Vagina (tissue), 2 donors: ENCODE measurements at places on chromosomes 6 and 20. TPM values are rescaled to one million over a fixed set of nuclear protein-coding genes. Genes with fewer than 3 reads are reported as not detected.

Gene SLC32A1
- total RNA-seq, result not detected

Gene GNAS-AS1
- not detected for total RNA-seq

Gene LRRC1
- 52.5 TPM for total RNA-seq

Gene IMPG1
- not detected for total RNA-seq

DNA sequence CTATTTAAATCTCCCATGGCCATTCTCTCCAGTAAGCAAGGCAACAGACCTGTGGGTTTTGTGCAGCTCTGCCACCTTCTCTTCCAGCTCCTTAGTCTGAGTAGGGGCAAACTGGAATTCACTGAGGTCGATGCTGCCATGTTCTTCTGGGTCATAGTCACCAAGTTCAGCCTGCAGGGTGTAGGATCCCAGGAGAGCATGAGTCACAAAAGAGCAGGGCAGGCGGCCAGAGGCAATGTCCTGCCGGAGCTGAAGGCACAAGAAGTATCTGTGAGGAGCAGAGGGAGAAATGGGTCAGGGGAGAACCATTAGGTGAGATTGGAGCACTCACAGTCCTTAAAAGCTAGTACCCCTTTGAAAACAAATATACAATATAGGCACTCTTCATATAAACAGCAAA lies 73.7 kb downstream of the SMLR1 start:
- H3K4me3 ChIP-seq, result no peak overlapping the region
- DNase-seq, result no peak
- H3K36me3 ChIP-seq, result peaks cover 4% of the 10 kb centered on the region
- no peaks in the 10 kb centered on the region for H3K27me3 ChIP-seq
- no peak overlapping the region for H3K27ac ChIP-seq

GRCh38 chr6:47072667-47073066 lies 30.5 kb upstream of the ADGRF1 start:
- no peak for DNase-seq
- H3K36me3 ChIP-seq, result no peaks in the 10 kb centered on the region
- H3K27ac ChIP-seq, result no peak overlapping the region
- peaks cover 26% of the 10 kb centered on the region for H3K4me1 ChIP-seq
- H3K27me3 ChIP-seq, result no peaks in the 10 kb centered on the region
- H3K4me3 ChIP-seq, result no peak overlapping the region

DNA sequence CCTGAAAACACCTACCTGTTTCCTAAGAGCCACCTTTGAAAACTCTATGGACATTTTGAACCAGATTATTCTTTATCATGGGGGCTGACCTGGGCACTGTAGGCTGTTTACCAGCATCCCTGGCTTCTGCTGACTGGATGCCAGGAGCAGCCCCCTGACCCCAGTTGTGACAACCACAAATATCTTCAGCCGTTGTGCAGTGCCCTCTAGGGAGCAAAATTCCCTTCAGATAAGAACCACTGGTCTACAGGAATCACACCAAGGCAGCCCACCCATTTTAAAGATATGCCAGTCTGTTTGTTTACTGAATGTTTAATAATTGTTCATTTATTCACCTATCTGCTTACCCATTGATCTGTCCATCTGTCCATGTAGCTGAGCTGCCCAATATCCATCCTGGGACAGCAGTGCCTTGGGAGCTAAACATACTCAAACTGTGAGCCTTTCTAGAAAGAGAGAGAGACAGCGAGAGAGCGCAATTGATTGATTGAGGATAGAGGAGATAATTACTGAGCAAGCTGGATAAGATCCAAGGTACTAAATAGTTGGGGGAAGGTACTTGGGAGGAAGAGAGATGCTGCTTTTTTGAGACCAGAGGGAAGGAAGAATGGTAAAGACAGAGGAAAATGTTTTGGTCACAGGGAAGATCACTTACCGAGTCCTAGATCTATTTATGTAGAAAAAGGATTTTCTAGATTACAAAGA lies 276.8 kb downstream of the NRN1 start:
- no peaks in the 10 kb centered on the region for H3K27me3 ChIP-seq
- H3K36me3 ChIP-seq, result no peaks in the 10 kb centered on the region
- no peak overlapping the region for H3K4me3 ChIP-seq

DNA sequence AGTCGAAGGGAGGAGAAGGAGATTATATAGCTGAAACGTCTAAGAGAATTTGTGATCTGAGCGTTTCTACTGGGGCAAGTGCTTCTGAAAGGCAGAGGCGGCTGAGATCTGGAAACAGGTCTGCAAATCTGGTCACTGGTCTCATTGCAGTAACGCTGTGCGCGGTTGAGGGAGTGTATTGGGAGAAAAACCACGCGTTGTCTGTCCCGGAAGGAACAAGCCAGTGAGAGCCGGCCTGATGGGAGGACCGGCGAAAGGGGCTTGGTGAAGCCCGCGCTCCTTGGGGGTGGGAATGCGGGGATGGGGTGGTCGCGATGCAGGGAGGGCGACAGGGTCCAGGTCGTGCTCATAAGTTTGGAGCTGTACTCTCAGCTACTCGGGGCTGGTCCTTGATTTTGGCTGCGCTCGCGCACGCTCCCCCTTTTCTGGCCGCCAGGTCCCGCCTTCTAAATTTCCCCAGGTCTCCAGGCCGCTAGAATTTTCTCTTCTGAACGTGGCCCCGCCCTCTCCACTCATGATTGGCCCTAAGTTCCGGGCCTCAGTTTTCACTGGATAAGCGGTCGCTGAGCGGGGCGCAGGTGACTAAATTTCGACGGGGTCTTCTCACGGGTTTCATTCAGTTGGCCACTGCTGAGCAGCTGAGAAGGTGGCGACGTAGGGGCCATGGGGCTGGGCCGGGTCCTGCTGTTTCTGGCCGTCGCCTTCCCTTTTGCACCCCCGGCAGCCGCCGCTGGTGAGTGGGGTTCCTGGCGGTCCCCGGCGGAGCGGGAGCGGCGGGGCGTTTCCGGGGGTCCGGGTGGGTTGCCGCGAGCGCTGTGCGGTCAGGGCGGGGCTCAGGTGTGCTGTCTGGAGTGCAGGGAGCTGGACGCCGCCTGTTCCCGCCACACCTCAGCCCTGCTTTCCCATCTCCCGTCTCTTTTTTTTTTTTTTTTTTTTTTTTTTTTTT lies at the start of gene MICB:
TSS of gene MICB (plus strand) at position 615 of the 946 bp plus-strand sequence. CDS start at position 664, 49 bp downstream.
- H3K4me1 ChIP-seq, result peaks cover 12% of the 10 kb centered on the region
- H3K36me3 ChIP-seq, result no peaks in the 10 kb centered on the region
- H3K27ac ChIP-seq, result peak within 1 kb of the TSS; percentile 77
- no peak for DNase-seq
- no peaks in the 10 kb centered on the region for H3K27me3 ChIP-seq
- H3K4me3 ChIP-seq, result peak within 1 kb of the TSS; percentile 52

- no peaks in the 10 kb centered on the region for H3K36me3 ChIP-seq
- peaks cover 64% of the 10 kb centered on the region for H3K4me1 ChIP-seq
- H3K27ac ChIP-seq, result no peak overlapping the region
- no peak overlapping the region for H3K4me3 ChIP-seq
- H3K27me3 ChIP-seq, result no peaks in the 10 kb centered on the region
Observed at GRCh38 chr6:15265787-15266186, 19.9 kb downstream of the JARID2 start.

- H3K4me1 ChIP-seq, result peaks cover 55% of the 10 kb centered on the region
- no peaks in the 10 kb centered on the region for H3K27me3 ChIP-seq
- H3K27ac ChIP-seq, result no peak overlapping the region
- no peaks in the 10 kb centered on the region for H3K36me3 ChIP-seq
- no peak overlapping the region for H3K4me3 ChIP-seq
Observed at GRCh38 chr20:4066551-4066950, 51.2 kb upstream of the RNF24 start.

GRCh38 chr6:8652710-8653109 lies 217.4 kb upstream of the SLC35B3 start:
- no peaks in the 10 kb centered on the region for H3K4me1 ChIP-seq
- no peak overlapping the region for H3K4me3 ChIP-seq
- H3K27ac ChIP-seq, result no peak overlapping the region
- DNase-seq, result no peak
- no peaks in the 10 kb centered on the region for H3K36me3 ChIP-seq
- H3K27me3 ChIP-seq, result no peaks in the 10 kb centered on the region

- H3K27ac ChIP-seq, result no peak overlapping the region
- DNase-seq, result no peak
- no peaks in the 10 kb centered on the region for H3K36me3 ChIP-seq
- H3K4me1 ChIP-seq, result no peaks in the 10 kb centered on the region
- H3K4me3 ChIP-seq, result no peak overlapping the region
- H3K27me3 ChIP-seq, result no peaks in the 10 kb centered on the region
Observed at GRCh38 chr6:124535746-124536145, 426.5 kb upstream of the RNF217 start.

DNA sequence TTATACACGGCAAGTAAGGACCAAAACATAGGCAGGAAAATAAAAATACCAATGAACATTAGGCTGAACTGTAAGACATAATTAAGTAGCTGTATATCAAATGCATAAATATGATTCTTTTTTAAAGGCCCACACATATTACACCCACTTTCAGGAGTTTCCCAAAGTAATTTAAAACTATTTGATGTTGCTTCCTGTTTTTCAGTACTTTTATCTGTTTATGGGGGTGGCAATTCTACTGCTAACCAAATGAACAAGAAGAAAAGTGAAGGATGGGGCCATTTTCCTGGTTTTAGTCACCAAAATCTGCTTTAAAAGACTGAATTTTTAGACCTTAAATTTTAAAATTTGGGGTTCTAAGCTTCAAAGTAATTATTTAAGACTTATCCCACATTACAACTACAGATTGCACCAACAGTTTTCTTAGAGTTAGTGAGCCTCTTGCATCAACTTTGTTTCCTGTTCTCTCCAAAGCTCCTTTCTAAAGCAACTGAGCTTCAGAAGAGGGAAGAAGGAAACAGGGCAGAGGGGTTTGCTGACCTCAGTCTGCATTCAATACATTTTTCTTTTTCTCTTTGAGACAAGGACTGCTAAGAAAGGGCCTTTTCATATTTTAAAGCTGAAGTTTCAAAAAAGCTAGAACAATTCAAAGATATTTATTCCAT lies 191.0 kb downstream of the BACH2 start:
- H3K27me3 ChIP-seq, result no peaks in the 10 kb centered on the region
- no peak overlapping the region for H3K4me3 ChIP-seq
- no peak overlapping the region for H3K27ac ChIP-seq
- H3K4me1 ChIP-seq, result no peaks in the 10 kb centered on the region
- H3K36me3 ChIP-seq, result no peaks in the 10 kb centered on the region

DNA sequence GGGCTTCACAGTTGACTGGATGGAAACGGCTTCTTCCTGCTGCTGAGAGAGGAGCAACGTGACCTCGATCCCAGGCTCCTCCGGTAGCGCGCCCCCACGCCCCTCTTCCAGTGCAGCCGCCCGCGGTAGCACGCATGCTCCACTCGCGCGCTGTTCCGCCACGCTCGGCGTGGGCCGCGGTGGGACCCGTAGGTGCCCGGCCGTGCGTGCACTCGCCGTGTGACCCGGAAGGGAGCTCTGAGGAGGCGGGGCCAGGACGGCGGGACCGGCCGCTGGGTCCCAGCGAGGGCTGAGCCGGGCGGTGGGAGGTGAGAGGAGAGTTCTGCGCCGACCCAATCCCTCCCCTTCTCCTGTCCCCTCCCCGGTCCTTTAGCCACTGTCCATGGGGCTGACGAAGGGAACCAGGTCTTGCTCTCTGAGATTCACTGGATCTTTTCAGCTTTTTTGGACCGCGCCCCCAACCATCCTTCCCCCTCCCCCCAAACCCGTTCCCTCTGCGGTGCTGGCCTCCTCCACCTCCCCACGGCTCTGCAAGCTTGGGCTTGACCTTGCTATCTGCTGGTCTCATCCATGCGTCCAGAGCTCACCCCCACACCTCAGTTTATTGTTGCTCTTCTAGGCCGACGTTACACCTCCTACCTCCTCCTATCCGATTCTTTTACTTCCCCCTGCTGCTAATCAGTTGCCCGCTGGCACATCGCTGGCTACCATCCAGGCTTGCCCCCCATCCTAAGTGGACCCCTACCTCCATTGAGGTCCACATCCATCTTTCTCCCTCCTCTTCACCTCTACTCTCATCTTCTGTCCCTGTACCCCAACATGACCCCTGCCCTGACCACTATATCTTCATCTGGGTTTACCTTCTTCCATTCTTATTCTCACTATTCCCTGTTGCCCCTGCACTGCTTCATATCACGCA lies at the start of gene CUL9:
TSS of gene CUL9 (plus strand) at position 255 of the 919 bp plus-strand sequence. CDS start 2,115 bp downstream, outside the sequence.
- no peaks in the 10 kb centered on the region for H3K36me3 ChIP-seq
- peaks cover 30% of the 10 kb centered on the region for H3K4me1 ChIP-seq
- no peaks in the 10 kb centered on the region for H3K27me3 ChIP-seq
- H3K4me3 ChIP-seq, result peak within 1 kb of the TSS; percentile 76

- no peak overlapping the region for H3K4me3 ChIP-seq
- H3K27ac ChIP-seq, result no peak overlapping the region
- H3K36me3 ChIP-seq, result no peaks in the 10 kb centered on the region
- no peak for DNase-seq
- H3K4me1 ChIP-seq, result no peaks in the 10 kb centered on the region
- no peaks in the 10 kb centered on the region for H3K27me3 ChIP-seq
Observed at GRCh38 chr6:46199387-46199786, 28.6 kb upstream of the ENPP5 start.

DNA sequence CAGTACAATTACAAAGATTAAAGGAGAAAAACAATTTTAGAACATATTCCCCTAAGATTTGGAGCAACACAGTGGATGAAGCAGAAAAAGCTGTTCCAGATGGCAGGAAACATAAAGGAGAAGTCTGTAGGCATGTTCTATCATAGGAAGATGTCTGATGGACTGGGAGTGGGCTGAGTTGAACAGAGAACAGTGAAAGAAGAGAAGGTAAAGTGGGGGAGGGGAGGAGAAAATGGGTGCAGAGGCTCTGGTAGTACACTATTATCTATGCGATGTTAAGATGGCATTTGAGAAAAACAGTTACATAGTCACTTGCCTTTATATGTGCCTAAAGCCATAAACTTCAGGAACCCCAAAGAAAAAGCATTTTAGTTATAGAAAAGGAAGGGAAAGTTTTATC lies 4.2 kb upstream of the PHIP start:
- DNase-seq, result no peak
- H3K27me3 ChIP-seq, result no peaks in the 10 kb centered on the region
- H3K27ac ChIP-seq, result no peak overlapping the region
- H3K4me3 ChIP-seq, result no peak overlapping the region
- H3K36me3 ChIP-seq, result no peaks in the 10 kb centered on the region

- no peak for DNase-seq
- H3K36me3 ChIP-seq, result peaks cover 9% of the 10 kb centered on the region
- H3K27ac ChIP-seq, result no peak overlapping the region
- H3K4me3 ChIP-seq, result no peak overlapping the region
- H3K4me1 ChIP-seq, result peaks cover 7% of the 10 kb centered on the region
Observed at GRCh38 chr20:25481235-25481917, 73.9 kb downstream of the GINS1 start.

GRCh38 chr6:168782187-168782751 lies 341.3 kb downstream of the SMOC2 start:
- no peak overlapping the region for H3K27ac ChIP-seq
- no peaks in the 10 kb centered on the region for H3K36me3 ChIP-seq
- H3K4me1 ChIP-seq, result no peaks in the 10 kb centered on the region
- no peaks in the 10 kb centered on the region for H3K27me3 ChIP-seq
